GM23338 (cell line): ENCODE measurements at places on chromosomes 1 and 21. TPM values are rescaled to one million over a fixed set of nuclear protein-coding genes. Genes with fewer than 3 reads are reported as not detected.

The CFHR2 gene
- total RNA-seq, result not detected in 2 replicates

DNA sequence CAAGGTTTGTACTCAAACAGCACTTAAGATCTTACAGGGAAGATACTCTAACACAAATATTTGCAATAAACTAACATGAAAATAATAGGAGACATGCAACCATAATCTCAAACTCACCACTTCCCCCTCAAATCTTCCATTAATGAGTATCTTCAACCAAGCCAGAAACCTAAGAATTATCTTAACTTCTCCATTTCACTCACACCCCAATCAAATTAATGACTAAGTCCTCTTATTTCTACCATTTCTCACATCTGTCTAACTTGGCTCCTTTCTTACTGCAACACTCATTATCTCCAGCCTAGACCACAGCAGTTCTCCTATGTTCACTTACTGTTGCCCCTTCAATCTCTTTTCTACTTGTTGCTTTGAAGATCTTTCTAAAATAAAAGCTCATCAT, 10.4 kb downstream of the RBBP5 start:
- H3K36me3 ChIP-seq, result peaks cover 31% of the 10 kb centered on the region
- H3K4me1 ChIP-seq, result no peaks in the 10 kb centered on the region
- no peak for DNase-seq
- H3K27me3 ChIP-seq, result no peaks in the 10 kb centered on the region

DNA sequence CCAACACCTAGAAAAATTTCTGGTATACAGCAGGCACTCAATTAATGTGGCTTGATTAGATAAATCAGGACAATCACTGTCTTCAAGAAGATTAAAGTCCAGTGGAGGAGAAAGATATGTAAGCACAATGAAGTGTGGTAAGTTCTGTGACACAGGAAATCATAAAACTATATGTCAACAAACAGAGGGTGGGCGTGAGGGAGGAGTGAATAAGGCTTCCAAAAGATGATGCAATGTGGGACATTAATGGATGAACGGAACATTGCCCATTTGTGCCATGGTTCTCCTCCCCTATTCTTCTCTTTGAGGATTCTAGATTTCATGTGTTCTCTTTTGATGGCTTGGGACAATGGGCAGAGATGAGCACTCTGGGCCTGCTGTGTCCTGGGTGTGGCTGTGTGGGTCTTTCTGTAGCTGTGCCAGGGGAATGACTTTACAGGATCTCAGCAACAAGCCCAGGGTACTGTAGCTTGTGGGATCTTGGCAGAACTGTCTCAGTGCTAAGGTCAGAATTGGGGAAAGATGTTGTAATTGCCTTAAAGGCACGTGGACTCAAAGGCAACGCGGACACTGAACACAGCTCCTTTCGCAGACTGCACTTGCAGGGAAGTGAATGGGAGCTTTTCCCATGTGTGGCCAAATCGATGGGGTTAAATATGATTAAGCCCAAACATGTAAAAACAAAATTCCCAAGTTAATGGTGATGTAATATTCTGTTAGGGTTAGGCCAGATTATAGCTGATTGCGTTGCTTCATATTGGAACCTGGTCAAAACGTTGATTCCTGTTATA, 366.9 kb downstream of the TGFB2 start:
- H3K4me3 ChIP-seq, result no peak overlapping the region
- no peaks in the 10 kb centered on the region for H3K36me3 ChIP-seq
- H3K4me1 ChIP-seq, result no peaks in the 10 kb centered on the region
- H3K27me3 ChIP-seq, result no peaks in the 10 kb centered on the region

DNA sequence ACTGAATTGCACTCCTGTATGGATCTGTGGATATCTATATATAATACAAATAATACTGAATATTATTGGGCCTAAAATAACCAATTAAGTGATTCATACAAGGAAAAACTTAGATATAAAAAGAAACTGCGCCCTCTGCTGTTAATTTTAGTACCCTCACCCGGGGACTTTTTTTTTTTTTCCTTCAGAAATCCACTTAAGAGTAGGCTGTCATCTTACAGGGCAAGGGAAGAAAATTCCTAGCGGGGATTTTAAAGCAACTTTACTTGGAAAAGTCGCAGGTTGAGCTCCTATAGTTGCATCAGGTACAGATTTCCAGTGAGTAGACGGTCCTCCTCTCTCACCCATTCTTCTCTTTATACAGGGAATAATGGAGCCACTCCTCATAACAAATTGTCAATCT, 1.3 kb downstream of the NTNG1 start:
- H3K27me3 ChIP-seq, result peaks cover 9% of the 10 kb centered on the region; the same call in 1 of the 2 replicates
- H3K4me3 ChIP-seq, result peak overlapping the region; percentile 69
- peak; percentile 73 for DNase-seq
- H3K27ac ChIP-seq, result no peak overlapping the region
- peaks cover 26% of the 10 kb centered on the region for H3K4me1 ChIP-seq

- no peak for DNase-seq
- H3K4me3 ChIP-seq, result no peak overlapping the region
- H3K27me3 ChIP-seq, result no peaks in the 10 kb centered on the region
- H3K27ac ChIP-seq, result no peak overlapping the region
Measured at GRCh38 chr1:233718057-233718456, 104.2 kb downstream of the KCNK1 start.

The OR6K2 gene
- not detected in 2 replicates for total RNA-seq

GRCh38 chr1:1567152-1567875, 7.3 kb downstream of the SSU72 start:
- H3K27me3 ChIP-seq, result no peaks in the 10 kb centered on the region
- H3K4me3 ChIP-seq, result no peak overlapping the region
- peaks cover 24% of the 10 kb centered on the region for H3K4me1 ChIP-seq
- DNase-seq, result no peak
- peak overlapping the region; percentile 87 for H3K27ac ChIP-seq

DNA sequence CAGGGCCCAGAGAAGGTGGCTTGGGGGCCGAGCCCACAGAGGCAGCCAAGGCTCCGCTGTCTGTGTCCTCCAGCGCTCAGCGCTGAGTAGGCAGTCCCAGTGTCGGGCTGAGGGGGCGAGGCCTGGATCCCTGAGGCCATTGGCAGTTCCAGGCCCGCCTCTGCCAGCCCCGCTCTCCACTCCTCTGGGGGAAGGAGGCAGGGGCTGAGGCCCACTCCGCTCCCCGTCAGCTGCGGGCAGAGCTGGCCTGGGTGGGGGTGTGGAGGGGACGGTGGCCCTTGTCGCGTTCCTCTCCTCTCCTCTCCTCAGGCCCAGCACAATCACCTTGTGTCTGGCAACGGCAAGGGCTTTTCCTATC, 132.8 kb downstream of the CASZ1 start:
- no peaks in the 10 kb centered on the region for H3K4me1 ChIP-seq
- H3K27me3 ChIP-seq, result no peaks in the 10 kb centered on the region
- H3K36me3 ChIP-seq, result no peaks in the 10 kb centered on the region
- no peak overlapping the region for H3K4me3 ChIP-seq
- DNase-seq, result peak; percentile 66
- 0 out of 2 replicates have a peak overlapping the region, but pooled peaks have one; percentile 69 for H3K27ac ChIP-seq

The MX2 gene
- total RNA-seq, result 8.1 and 9.2 TPM in 2 replicates

DNA sequence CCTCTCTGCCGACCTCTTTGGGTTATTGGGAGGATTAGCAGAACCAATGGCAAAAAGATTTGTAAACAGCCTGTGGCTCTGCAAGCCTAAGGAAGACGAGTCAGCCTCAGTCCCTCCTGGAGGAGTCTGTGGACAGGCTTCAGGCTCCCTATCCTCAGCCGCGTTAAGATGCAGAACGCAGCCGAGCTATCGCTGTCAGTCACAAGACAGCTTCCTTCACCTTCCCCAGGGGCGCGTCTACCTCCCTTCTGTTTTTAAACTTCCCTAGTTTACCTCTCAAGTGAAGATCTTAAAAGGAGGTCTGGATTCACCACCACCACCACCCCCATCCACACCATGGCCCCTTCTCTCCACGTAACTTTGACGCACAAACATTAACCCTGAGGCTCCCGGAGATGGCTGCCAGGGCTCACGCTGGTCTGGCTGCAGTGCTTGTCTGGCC, 738 bp downstream of the CAMK1G start:
- H3K27ac ChIP-seq, result no peak overlapping the region
- H3K4me1 ChIP-seq, result peaks cover 16% of the 10 kb centered on the region
- H3K4me3 ChIP-seq, result peak overlapping the region; percentile 38; the same call in 1 of the 2 replicates

- H3K36me3 ChIP-seq, result no peaks in the 10 kb centered on the region
- peaks cover 6% of the 10 kb centered on the region; the same call in 1 of the 2 replicates for H3K4me1 ChIP-seq
- no peak for DNase-seq
- H3K27ac ChIP-seq, result no peak overlapping the region
- no peak overlapping the region for H3K4me3 ChIP-seq
- no peaks in the 10 kb centered on the region for H3K27me3 ChIP-seq
Measured at GRCh38 chr21:28550057-28550825, 442.4 kb downstream of the LTN1 start.

GRCh38 chr1:84294751-84295150, 6.8 kb upstream of the SAMD13 start:
- no peak for DNase-seq
- no peaks in the 10 kb centered on the region for H3K27me3 ChIP-seq
- no peak overlapping the region for H3K4me3 ChIP-seq
- H3K4me1 ChIP-seq, result peaks cover 1% of the 10 kb centered on the region; the same call in 1 of the 2 replicates
- no peak overlapping the region for H3K27ac ChIP-seq
- H3K36me3 ChIP-seq, result no peaks in the 10 kb centered on the region; the same call in 1 of the 2 replicates

The INKA2 gene
- total RNA-seq, result 8.4 and 10.3 TPM in 2 replicates

DNA sequence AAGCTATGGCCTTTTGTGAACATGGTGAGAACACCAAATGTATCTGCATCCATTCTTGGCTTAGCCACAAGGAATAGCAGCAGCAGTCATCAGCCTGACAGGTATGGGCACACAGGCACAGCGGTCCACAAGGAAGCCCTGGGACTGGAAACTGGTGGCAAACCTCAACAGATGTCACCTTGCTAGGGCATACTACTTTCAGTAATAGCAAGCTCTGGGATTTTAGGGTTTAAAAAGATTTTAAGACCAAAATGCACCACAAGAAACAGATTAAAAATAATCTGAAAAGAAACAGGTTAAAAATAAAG, 9.7 kb upstream of the CADM3 start:
- H3K4me3 ChIP-seq, result no peak overlapping the region
- H3K27ac ChIP-seq, result no peak overlapping the region
- no peaks in the 10 kb centered on the region for H3K4me1 ChIP-seq
- DNase-seq, result no peak

The PTAFR gene
- total RNA-seq, result 0.27 and 0.76 TPM in 2 replicates

The OLFML3 gene
- total RNA-seq, result 69.9 and 73.6 TPM in 2 replicates

DNA sequence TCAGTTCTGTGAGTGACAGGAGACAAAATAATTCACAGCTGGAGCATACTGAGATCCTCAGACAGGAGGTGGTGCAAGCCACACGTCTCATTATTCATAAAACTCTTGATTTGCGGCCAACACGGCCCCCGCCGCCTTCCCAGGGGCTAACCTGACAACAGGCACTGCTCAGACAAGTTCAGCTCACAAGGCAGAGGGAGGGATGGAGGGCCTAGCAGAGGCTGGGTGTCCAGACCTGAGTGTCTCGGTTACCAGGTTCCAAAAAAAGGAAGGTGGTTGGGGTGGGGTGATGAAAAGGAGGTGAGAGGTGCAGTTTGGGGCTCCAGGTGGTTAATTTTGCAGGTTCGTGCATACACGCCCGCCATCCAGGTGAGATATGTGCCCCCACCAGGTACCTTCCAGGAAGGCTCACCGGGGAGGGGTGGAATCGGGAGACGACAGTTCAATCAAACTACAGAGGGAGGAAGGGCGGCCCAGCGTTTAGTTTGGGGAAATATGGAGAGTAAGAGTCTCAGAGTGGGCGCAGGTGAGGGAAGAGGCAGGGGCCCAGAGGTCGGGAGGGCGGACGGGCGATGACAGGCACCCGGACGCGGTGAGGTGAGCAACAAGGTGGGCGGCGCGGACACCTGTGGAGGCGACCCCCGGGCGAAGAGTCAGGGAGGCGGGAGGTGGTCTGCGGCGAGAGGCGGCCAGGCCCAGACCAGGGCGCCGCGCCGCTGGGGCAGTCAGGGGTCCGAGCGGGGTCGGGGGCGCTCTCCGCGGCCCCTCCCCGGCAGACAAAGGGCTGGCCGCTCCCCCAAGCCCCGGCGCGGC, 629 bp downstream of the CTNNBIP1 start:
- H3K27me3 ChIP-seq, result no peaks in the 10 kb centered on the region
- DNase-seq, result peak; percentile 52
- no peaks in the 10 kb centered on the region for H3K36me3 ChIP-seq
- H3K4me1 ChIP-seq, result peaks cover 22% of the 10 kb centered on the region

GRCh38 chr1:159090286-159091179, 14.0 kb upstream of the AIM2 start:
- no peak overlapping the region for H3K4me3 ChIP-seq
- no peak for DNase-seq
- H3K27me3 ChIP-seq, result no peaks in the 10 kb centered on the region
- no peak overlapping the region for H3K27ac ChIP-seq

GRCh38 chr1:233406994-233407631, 79.6 kb downstream of the MAP3K21 start:
- H3K4me3 ChIP-seq, result no peak overlapping the region
- no peaks in the 10 kb centered on the region for H3K4me1 ChIP-seq
- no peaks in the 10 kb centered on the region for H3K27me3 ChIP-seq
- no peak overlapping the region for H3K27ac ChIP-seq
- DNase-seq, result no peak
- H3K36me3 ChIP-seq, result peaks cover 6% of the 10 kb centered on the region; the same call in 1 of the 2 replicates

The C1orf21 gene
- total RNA-seq, result 28.0 and 34.2 TPM in 2 replicates

DNA sequence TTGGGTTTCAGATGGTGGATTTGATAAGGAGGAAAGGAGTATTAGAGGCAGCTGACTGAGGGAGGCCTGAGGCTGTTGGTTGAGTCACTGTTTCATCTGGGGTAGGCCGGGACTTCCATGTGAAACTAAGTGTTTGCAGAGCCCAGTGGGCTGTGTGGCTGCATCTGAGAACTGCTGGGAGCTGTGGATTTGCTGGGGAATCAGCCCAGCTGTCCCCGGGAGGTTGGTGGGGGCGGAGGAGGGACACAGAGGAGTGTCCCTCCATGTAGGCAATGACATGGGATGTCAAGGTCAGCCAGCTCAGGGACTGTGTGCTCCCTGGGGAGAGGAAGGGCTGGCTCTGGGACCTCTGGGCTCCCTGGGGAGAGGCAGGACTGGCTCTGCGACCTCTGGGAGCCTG, 36.4 kb downstream of the SLC2A7 start:
- DNase-seq, result no peak
- H3K27ac ChIP-seq, result no peak overlapping the region
- H3K36me3 ChIP-seq, result no peaks in the 10 kb centered on the region
- H3K4me1 ChIP-seq, result no peaks in the 10 kb centered on the region
- no peak overlapping the region for H3K4me3 ChIP-seq

The TMEM269 gene
- total RNA-seq, result 0.45 TPM in 1 of 2 replicates, not detected in the other
